Esophagus squamous epithelium (tissue), 5 donors: ENCODE measurements at places on chromosomes 16 and 17.

GRCh38 chr17:35082073-35082657 lies 18.7 kb upstream of the RFFL start:
- DNase-seq: no peak

GRCh38 chr16:48850097-48850770 lies 240.3 kb upstream of the N4BP1 start:
- DNase-seq: no peak

GRCh38 chr17:9148905-9149525 lies 127.7 kb downstream of the NTN1 start:
- no peak for DNase-seq

DNA sequence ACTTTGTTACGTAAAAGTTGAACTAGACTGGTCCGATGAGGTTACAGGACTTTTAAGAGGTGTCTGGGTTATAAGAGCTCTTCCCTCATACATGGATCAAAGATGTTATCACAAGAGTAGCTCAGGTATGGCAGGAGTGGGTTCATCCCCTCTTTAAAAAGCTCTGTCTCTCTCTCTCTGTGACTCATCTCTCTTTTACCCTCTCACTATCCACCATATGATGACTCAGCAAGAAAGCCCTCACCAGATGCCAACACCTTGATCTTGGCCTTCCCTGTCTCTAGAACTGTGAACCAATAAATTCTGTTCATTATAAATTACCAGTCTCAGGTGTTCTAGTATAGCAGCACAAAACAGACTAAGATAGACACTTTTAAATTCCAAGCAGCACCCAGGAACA lies 1.9 kb upstream of the CLEC19A start:
- DNase-seq: no peak

GRCh38 chr17:57946798-57947358 lies 8.3 kb downstream of the CUEDC1 start:
- no peak for DNase-seq

DNA sequence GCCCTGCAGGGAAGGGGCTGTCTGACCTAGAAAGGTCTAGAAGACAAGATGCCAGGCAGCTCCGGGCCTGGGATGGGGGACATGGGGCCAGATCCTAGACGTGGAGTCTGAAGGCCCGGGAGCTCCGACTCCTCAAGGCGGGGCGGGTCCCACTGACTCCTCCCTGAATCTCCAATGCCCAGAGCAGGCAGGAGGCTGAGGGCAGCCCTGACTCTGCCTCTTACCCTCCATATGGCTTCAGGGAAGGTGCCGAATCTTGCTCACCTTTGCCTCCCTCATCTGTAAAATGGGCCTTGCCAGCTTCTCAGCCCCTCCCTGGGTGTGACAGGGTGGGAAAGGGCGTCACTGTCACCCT lies 14.8 kb downstream of the VASN start:
- no peak for DNase-seq

GRCh38 chr16:35102780-35103403 lies 1643.5 kb downstream of the TP53TG3F start:
- DNase-seq: no peak

- DNase-seq: no peak
These were observed 18.0 kb downstream of the XPO6 start for GRCh38 chr16:28193530-28194423.

GRCh38 chr16:74951206-74951605 lies 33.7 kb downstream of the WDR59 start:
- no peak for DNase-seq

DNA sequence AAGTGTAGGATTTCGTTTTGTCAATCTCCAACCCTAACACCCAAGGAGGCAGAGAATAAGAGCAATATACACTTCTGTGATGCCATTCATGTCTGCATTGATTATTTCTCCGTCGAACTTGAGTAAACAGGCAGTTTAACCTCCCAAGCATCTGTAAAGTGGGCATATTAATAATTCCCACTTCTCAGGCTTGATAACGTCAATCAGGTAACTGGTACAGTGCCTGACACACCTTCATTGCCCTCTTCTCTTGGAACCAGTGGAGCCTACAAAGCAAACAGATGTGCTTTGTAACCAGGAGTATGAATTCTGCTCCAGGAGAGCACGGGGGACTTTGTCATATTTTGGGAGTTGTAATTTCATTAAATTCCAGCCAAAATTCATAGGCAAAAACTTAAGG lies 32.5 kb upstream of the PLCG2 start:
- no peak for DNase-seq

DNA sequence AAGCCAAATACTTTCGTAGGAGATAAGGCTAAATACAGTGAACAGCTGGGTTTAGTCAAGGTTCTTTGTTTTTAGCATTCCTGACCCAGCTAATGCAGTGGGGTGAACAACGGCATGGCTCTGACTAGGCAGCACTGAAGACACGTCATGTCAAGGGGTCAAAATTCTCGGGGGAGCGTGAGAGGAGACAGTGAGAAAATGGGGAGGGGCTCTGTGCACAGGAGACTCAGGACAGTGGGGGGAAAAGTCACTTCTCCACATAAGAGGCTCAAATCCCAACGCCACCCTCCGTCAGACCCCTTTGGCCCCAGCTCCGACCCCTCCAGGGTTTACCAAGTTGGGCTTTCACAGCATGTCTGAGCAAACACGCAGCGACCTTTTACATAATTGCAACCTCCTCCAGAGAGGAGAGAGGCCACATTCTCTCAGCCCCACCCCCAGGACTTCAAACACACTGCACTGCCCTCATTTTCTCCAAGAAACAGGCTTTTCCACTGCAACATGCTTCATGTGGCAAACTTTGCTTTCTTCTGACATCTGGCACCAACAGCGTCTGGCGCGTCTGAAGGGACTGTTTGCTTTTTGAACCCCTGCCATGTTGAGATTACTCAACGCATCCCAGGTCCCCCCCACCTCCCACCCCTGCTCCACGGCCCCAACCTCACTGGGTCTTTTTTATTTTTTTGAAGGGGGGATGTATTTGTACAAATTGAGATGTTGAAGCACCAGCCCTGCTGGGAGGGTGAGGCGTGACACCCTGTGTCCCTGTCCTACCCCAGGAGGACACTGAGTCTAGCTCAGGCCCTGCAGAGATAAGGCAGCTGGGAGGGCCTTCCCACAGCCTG lies 30.0 kb downstream of the AXIN2 start:
- no peak for DNase-seq

DNA sequence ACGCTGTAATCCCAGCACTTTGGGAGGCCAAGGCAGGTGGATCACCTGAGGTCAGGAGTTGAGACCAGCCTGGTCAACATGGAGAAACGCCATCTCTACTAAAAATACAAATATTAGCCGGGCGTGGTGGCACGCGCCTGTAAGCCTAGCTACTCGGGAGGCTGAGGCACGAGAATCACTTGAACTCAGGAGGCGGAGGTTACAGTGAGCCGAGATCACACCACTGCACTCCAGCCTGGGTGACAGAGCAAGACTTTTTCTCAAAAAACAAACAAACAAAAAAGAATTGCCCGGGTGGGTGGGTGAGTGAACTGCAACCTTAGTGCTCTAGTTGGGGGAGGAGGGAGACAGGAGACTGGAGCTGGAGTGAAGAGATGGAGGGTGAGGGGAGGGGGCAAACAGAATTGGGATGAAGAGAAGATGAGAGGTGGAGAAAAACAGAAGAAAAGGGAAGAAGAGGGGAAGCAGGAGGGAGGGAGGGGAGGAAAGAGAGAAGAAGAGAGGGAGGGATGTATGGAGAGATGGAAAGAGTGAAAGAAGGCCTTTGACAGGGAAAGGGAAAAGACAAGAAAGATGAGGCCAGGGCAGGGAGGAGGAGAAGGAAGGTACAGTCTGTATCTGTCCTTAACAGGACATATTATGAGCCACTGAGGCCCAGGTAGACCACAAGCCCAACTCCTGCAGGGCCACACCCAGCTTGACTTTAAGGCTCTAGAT lies 5.5 kb upstream of the SRCIN1 start:
- no peak for DNase-seq

DNA sequence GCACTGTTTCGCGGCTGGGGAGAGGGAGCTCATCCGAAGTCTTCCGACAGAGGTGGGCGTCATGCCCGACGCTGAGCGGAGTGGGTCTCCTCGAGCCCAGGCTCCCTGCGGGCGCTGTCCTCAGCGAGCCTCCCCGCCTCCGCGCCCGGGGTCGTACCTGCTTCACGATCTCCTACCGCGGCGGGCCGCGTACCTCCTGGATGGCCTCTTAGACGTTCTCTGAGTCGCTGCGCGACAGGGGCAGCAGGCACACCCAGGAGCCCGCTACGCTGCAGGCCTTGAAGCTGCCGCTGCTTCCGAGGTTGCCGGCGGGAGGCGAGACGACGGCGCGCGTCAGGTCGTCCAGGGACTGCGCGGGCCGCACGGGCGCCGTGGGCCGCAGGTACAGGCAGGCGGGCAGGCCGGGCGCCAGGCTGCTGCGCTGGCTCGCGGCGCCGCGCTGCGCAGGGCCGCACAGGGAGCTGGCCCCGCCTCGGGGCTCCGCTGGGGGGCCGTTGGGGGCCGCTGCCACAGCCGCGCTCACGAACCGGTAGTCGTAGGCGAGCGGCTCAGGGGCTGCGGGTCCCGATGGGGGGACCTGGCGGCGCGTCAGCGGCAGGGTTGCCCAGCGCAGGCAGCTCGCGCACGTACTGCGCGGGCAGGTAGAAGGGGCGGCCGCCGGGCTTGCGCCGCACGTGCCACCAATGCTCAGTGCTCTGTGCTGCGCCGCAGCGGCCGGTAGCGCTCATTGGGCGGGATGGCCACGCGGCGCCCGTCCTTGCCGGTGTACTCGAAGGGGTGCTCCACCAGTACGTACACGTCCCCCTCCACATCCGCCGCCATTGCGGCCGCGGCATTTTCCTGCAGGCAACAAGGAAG lies 116.4 kb upstream of the SMURF2 start:
- no peak for DNase-seq

DNA sequence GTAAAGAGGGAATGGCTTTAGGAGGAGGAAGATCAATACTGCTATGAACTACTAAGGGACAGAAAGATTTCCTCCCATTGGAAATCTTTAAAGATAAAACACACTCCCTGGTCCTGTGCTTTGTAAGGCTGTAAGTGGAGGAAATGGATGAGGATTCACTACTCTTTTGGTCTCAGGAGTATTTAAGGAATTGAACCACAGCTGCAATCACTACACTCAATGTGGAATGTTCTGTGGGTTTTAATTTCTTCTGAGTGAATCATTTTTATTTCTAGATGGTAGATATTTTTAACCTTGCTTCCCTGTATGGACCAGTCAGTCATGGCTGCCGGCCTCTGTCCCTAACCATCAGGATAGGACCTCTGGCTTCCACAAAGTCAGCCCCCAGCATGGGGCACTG lies 65.6 kb downstream of the SDR42E1 start:
- DNase-seq: no peak

DNA sequence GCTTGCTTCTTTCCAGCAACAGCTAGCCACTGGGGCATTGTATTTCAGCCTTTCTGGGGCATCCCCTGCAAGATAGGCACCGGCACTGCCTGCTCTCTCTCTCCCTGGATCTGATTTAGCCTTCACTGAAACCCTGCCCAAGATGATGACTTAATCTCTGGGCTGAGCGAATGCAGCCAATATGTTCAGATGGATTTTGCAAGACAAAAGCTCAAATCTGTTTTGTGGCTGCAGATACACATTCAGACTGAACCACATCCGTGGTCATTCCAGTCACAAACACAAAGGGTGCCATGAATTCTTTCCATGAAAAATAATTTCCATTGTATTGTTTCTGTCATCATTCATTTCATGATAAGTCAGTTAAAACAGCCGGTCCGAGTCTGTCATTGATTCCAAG lies 24.2 kb downstream of the SOST start:
- no peak for DNase-seq

DNA sequence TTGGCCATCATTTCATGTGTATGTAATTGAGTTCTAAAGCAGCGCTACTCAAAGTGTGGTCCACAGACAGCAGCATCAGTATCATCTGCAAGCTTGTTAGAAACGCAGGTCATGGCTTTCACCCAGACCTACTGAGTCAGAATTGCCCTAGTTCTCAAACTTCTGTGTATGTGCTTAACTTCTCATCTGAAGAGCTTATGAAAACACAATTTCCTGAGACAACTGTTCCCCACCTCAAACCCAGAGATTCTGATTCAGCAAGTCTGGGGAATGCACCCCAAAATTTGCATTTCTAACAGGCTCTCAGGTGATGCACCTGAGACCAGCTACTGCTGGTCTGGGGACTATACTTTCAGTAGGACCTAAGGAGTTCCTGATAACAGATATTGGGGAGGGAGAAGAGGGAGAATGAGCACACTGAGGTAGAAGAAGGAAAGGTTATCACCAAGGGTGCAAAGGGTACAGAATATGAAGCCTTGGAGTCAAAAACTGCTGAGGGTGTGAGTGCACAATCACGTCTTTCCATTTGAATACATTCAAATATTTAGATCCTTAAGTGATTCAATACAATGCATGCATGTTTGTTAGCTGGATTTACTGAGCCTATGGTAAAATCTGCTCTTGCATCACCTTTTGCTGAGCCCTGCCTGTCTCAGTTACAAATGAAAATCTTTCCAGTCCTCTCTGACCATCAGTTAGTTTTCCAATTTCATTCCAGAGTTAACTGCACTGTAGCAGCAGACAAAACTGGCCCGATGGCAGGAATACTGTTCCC lies 29.2 kb upstream of the SKAP1 start:
- DNase-seq: no peak

DNA sequence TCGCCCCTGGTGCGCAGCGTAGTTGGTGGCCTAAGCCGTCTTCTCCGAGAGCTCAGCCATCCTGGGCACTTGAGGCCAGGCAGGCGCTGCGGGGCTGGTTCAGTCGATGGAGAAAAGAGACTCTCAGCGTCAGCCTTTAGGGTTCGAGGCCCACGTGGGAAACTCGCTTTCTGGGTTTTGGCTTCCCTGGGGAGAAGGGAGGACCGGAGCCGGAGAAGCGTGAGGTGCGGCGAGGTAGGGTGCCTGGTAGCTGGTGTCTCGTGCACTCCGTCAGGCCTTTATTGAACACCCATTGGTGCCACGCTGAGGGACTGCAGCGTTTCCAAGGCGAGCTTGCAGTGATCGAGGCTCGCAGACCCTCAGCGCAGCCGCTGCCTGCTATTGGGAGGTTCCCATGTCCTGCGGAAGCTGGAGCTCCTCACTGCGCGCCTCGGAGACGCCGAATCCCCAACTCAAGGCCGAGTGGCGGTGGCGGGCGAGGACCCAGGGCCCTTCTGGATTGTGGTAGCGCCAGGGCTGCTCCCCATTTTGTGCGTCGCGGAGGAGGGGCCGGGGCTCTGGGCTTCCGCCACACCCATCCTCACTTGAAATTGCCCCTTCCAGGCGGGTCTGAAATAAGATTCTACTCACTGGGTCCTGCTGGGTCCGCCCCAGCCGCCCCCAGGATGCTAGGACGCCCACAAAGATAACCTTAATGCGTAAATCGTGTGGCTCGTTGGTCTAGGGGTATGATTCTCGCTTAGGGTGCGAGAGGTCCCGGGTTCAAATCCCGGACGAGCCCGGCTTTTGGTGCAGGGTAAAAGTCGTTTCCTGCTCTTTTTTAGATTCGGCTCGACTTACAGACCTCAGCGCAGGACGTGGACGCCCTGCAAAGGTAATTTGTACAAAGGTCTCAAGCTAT lies 1.2 kb downstream of the OR1F1 start:
- DNase-seq: no peak
